ENCODE measurements at places on chromosomes 16 and 17.
A peak's percentile ranks its signal among the peaks of the same experiment; 100 is the strongest.

- DNase-seq: no peak
Measured at GRCh38 chr17:61485067-61485775, 33.0 kb downstream of the TBX4 start.

DNA sequence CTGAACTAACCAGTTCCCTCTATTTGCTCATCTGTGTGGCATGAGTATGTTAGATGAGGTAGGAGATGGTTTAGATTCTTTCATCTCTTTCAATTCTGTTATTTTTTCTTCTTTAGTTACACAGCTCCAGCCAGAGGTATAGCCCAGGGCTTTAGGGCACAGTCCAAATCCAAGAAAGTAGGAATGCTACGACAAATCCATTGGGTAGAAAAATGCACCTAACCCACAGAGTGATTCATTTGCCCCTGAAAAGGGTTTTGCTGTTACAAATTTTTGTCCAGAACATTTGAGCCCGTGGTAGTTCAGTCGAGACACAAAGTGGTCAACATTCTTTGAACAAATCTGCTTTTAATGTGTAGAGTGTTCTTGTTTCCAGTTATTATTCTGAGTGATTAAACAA is 250.7 kb downstream of the HS3ST3A1 start:
- DNase-seq: no peak

GRCh38 chr17:32298721-32299579 is 33.3 kb downstream of the RHBDL3 start:
- peak; percentile 66 for DNase-seq

GRCh38 chr17:77480509-77481215 is 339.9 kb downstream of the SEC14L1 start:
- no peak for DNase-seq

GRCh38 chr17:39622380-39623006 is 4.3 kb upstream of the PPP1R1B start:
- DNase-seq: no peak

DNA sequence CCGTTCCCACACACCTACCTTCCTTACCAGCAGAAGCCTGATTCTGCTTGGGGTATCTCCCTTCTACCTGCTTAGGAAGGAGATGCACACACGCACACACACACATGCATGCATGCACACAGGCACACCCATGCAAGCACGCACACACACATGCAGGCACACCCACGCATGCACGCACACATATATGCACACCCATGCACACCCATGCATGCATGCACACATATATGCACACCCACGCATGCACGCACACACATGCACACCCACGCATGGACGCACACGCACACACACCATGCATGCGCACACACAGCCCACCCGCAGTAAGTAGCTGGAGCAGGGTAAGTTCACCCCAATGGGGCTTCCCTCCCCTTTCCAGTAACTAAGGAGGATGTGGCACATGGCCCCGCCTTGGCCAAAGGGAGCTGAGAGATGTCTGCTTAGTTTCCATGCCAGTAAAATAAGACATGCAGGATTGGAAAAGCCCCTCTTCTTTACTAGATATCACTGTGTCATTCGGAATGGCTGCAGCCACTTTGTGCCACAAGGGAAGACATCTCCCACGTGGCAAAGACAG is 33.7 kb downstream of the ADCY9 start:
- no peak for DNase-seq

DNA sequence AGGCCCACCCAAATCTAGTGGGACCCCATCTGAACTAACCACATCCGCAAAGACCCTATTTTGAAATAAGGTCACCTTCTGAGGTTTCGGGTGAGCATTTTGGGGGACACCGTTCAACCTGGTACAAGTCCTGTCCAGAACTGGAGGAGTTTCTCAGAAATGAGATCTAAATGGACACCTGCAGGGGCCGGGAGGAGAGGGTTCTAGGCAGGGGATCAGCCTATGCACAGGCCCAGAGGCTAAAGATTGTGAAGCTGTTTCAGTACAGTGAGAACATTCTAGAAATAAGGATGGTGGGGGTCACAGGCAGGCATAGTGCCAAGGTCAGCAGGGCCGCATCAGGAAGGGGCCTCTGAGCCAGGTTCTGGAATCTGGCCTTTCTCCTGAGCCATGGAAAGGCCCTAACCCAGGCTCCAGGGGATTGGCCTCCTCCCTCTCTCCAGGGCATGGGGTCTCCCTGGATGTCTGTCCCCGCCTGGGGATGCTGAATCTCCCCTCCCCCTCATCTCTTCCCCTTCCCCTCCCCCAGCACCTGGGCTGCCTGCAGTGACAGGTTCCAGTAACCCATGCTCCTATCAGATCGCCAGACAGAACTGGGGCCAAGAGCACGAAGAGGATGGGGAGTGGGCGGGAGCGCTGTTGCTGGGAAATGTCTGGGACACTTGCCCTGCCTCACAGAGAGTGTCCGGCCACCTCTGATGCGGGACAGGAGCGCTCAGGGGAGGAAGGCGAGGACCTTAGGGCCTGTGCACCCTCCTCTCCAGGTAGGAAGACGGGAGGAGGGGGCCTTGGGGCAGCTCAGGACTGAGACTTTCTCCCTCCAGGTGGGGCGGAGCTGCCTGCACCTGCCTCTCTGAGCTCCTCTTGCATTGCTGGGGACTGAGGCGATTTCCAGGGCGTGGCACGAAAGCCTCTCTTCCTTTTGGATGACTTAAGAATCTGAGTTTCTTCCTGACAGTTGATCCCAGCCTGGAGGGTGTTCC is 321.4 kb upstream of the TNRC6C start:
- no peak for DNase-seq

- DNase-seq: no peak
Measured at GRCh38 chr16:19463468-19464315, 46.0 kb downstream of the TMC5 start.

DNA sequence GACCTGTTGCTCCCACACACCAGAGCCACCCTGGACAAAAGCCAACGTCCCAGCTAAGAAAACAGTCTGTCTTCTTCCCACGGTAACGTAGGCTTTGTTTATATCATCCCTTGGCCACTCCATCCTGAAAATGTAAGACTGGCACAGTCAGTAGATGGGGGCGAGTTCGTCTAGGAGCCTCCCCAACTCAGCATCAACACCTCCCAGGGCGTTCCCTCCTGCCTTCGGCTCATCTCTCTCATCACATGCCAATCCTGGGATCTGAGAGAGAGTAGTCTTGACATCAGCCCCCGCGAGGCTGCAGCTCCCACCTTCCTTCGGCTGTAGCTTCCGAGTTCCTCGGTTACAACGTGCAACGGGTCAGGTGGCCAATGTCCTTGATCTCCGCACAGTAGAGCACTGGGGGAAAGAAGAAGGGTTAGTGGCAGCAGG is 894 bp downstream of the RNF227 start:
- DNase-seq: peak; percentile 59

GRCh38 chr16:81848306-81848853 is 69.3 kb downstream of the PLCG2 start:
- DNase-seq: no peak

DNA sequence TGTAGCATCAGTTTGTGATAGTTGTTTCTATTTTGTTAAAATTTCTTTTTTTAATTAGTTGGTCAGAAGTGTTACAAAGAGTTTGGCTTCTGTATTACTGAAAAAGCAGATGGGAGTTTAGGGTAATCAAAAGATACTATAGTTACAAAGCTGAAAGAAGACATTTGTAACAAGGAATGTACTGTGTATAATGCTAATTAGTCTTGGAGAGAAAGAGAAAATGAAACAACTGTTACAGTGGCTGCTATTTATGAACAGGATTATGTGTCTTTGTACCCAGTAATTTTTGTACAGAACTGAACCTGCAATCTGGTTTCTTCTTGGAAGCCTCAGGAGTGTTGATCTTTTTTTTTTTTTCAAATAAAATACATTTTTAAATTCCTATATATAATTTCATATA is 14.3 kb downstream of the GDPD1 start:
- DNase-seq: no peak

- no peak for DNase-seq
Measured at GRCh38 chr17:64497565-64498035, 746 bp upstream of the POLG2 start.

DNA sequence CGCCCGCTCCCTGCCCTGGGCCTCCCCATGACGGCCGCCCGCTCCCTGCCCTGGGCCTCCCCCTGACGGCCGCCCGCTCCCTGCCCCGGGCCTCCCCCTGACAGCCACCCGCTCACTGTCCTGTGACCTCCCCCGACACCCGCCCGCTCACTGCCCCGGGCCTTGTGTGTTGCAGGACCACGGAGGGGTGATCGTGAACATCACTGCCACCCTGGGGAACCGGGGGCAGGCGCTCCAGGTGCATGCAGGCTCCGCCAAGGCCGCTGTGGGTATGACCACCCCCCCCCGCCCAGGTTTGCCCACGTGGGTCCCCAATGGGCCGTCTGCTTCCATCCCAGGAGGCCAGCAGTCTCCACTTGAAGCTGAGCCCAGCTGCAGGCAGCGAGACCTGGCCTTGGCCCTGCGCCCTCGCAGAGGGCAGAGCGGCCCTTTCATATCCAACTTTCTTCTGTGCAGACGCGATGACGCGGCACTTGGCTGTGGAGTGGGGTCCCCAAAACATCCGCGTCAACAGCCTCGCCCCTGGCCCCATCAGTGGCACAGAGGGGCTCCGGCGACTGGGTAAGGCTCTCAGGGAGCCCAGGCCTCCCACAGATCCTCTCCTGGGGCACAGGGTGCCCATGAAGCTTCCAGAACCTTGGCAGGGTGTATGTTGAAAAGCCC is 9.0 kb downstream of the DECR2 start:
- DNase-seq: no peak

- DNase-seq: no peak
Measured at GRCh38 chr17:76089680-76090516, 10.9 kb downstream of the ZACN start.

- no peak for DNase-seq
Measured at GRCh38 chr17:69450918-69451317, 36.4 kb downstream of the MAP2K6 start.

DNA sequence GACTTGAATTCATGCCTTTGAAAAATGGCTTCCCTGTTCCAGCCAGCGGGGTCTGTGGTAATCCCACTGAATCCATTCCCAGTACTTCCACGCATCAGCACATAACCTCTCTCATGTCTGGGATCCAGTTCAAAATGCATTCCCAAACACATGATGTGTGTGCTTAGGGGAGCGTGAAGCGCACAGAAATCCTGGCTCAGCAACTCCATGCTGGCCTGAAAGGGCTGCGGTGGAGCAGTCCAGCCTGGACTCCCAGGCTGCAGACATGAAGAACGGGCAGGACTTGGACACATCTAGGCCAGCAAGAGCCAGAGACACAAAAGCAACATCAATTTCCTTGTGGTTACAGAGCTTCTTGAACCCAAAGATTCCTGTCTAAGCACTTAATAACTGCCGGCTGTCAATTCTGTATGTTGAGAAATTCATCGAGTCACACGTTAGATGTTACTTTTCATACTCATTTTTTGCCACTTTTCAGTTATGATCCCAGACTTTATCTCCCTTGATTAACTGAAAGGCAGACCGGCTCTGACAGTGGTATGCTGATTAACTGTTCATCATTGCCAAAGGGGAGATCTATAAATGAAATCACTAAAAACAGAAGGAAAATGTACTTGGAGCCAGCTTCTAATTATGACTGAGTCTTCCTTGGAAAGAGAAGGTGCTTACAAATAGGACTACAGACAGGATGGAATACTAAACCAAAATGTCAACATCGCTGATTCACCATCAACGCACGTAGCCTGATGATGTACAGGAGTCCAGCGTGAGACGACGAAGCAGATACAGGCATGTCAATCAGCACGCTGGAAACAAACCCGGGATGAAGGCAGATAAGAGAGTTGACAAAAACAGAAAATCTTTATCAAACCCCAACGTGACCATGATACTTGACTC is 23.0 kb downstream of the NSMCE1 start:
- no peak for DNase-seq

DNA sequence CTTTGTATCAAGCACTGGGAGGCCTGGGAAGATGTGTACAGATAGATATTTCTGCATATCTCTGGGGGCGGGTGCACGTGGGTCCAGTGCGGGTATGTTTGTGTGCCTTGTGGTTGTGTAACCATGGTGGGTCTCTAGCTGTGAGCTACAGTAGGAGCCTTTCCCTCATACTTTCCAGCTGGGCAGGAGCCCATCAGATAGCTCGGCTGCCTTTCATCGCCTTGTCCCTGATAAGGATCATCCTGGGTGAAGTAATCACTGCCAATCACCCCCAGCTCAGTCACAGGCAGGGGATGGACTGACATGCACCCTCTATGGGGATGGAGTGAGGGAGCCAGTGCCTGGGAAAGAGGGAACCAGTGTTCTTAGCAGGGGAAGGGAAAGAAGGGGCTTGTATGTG is 3.2 kb upstream of the SCRN2 start:
- DNase-seq: no peak

GRCh38 chr16:7423434-7424044 is 90.9 kb downstream of the RBFOX1 start:
- no peak for DNase-seq

DNA sequence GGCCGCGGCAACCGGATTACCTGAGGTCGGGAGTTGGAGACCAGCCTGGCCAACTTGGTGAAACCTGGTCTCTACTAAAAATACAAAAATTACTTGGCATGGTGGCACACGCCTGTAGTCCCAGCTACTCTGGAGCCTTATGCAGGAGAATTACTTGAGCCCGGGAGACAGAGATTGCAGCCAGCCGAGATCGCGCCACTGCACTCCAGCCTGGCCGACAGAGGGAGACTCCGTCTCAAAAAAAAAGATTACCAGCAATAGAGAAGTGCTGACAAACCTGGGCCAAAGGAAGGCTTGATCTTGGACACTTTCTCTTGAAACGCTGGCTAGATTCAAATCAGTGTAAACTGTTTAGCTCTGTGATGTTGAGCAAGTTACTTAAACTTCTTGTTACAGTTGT is 4.3 kb downstream of the MT1H start:
- DNase-seq: peak; percentile 31

GRCh38 chr16:37511-37910 is 15.9 kb downstream of the POLR3K start:
- DNase-seq: no peak

DNA sequence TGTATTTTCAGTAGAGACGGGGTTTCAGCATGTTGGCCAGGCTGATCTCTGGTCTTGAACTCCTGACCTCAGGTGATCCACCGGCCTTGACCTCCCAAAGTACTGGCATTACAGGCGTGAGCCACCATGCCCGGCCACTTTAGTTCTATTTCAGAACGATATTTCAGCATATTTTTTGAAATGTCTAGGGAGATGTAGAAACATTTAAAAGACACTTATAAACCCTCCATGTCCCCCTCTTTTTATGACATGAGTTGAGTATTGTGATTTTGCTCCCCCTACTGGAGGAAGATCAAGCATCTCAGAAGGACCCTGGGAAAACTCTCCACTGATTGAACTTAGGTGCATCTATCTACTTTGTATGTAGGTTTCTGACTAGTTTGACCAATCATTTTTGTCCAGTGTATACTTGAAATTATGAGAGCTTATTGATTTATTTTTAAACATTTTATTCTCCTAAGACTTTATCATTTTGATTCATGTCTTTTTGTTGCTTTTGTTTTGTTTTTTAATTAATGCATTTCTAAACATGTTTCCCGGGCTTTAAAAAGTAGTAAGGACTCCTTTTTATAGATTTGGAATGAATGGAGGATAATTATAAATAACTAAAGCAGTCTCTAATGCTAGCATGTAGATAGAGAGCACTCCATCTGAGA is 105.1 kb downstream of the CHD9 start:
- DNase-seq: no peak

- DNase-seq: no peak
Measured at GRCh38 chr16:2420035-2420434, 9.2 kb upstream of the CCNF start.

GRCh38 chr16:84040823-84041820 is 1.5 kb downstream of the SLC38A8 start:
- DNase-seq: no peak

GRCh38 chr16:3599922-3600321 is 11.5 kb downstream of the SLX4 start:
- no peak for DNase-seq
